Body of pancreas (tissue), 4 donors: ENCODE measurements at places on chromosomes 2 and 18.

DNA sequence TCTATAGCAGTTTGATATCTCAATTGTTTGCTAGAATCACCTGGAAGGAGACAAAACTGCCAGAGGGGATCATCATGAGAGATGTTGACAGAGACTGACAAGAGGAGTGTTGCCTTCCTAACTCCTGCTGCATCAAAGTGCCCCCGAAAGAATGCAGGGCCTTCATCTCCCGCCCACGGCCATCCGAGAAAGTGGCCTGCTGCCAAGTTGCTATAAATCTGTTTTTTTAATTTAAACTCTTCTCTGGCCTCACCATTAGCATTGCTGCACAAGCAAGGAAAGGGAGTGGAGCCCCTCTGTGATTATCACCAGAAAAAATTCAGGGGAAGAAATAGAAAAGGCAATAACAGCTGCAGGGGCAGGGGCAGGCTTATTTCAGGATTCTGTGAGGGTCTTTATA lies 238.1 kb upstream of the EPHA4 start:
- no peak for DNase-seq

DNA sequence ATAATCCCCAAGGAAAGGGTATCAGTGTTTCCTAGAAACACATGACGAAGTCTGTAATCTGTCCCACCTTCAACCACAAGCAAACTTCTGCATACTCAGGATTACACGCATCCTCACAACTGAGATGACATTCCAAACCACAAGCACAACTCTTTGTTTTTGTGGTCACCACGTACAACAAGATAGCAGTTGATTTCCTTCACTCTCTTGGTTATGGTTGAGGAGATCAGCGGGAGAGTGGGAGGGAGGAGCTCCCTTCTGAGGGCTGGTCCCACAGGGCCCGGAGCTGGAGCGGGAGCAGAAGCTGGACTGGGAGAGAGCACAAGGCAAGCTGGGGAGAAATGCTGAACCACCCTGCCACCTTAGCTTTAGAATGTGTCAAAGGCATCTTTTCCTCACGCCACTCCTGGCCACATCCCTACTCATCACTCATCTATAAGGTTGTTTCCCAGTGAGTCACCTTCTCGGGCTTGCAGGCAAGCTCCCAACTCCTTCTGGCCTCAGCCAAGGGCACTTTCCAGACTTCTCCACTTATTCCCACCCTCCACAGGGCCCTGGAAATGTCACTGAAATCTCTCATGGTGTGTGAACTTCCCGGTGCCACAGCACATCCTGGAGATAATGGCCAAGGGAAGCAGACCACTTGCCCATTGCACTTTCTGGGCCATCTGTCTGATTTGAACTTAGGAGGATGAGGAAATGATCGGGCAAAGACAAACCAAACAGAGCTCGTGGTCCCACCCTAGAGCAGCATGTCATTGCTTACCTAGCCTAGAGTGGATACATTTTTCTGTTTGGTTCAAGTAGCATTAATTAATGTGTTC lies 98.9 kb upstream of the LGALSL start:
- no peak for DNase-seq

DNA sequence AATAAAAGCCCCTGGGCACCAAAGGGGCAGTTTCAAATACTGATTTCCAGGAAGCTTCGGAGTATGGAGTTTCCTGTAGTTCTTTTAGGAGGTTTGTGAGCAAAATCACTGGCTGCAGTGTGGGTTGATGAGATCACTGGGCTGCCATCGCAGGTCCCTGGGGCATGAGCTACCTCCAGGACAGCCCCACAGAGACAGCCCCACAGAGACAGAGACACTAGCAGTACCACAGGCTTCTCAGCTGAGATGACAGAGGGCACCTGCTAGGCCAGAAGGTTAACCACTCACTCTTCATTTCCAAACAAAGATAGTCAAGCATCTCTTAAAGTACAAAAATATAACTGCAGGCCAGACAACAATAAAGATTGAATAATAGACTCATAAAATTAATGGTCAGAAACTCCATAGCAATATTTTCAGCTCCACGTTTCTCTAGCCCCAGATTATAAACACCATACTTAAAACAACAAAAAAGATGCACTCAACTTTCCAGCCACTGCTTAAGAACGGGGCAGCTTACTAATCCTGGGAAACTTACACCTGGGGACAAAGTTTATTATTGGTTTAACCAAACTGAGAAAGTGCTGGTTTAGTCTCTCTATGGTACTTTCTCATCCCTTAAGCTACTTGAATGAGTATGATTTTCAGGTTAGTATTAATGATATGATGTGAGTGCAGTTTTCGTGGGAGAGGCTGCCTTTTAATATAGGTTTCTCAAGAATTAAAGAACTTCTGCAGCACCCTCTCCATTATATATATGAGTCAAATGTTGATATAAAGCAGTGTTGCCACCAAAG lies 11.6 kb downstream of the AFF3 start:
- DNase-seq: no peak

DNA sequence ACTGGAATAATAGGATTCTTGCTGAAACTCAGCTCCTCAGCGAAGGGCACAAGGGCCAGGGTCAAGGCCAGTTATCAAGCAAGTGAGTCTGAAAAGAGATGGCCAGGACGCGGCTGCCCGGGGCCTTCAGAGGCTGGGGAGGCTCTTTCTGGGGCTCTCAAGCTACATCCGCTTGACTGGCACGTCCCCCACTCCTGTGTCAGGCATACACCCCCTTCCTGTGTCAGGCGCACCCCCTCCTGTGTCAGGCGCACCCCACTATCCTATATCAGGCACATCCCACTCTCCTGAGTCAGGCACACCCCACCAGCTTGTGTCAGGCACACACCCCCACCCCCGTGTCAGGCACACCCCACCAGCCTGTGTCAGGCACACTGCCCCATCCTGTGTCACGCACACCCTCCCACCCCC lies 91.8 kb downstream of the TPO start:
- DNase-seq: no peak

DNA sequence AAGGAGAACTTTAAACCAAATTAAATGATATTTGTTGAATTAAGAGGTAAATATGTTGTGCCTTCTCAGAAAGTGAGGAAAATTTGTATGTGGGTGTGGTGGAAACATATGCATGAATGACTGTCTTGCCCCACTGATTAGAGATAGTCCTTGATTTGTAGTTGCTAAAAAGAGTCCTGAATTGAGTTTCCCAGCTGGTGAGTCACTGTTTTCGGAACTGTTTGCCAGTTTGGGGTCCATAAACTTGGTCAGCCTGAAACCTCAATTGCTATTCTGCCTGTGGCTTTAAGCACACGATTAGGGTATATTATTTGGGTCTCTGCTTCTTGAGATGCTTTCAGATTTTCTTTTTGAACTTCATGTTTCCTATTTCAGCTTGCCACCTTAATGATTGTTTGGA lies 53.3 kb downstream of the PIKFYVE start:
- no peak for DNase-seq

- no peak for DNase-seq
Measured at GRCh38 chr2:8527031-8527430, 154.8 kb upstream of the ID2 start.

GRCh38 chr18:61086657-61087056 lies 246.6 kb upstream of the CDH20 start:
- no peak for DNase-seq

- no peak for DNase-seq
Measured at GRCh38 chr18:24763765-24764513, 303.5 kb downstream of the HRH4 start.

- DNase-seq: no peak
Measured at GRCh38 chr2:230660294-230661060, 52.2 kb upstream of the CAB39 start.

DNA sequence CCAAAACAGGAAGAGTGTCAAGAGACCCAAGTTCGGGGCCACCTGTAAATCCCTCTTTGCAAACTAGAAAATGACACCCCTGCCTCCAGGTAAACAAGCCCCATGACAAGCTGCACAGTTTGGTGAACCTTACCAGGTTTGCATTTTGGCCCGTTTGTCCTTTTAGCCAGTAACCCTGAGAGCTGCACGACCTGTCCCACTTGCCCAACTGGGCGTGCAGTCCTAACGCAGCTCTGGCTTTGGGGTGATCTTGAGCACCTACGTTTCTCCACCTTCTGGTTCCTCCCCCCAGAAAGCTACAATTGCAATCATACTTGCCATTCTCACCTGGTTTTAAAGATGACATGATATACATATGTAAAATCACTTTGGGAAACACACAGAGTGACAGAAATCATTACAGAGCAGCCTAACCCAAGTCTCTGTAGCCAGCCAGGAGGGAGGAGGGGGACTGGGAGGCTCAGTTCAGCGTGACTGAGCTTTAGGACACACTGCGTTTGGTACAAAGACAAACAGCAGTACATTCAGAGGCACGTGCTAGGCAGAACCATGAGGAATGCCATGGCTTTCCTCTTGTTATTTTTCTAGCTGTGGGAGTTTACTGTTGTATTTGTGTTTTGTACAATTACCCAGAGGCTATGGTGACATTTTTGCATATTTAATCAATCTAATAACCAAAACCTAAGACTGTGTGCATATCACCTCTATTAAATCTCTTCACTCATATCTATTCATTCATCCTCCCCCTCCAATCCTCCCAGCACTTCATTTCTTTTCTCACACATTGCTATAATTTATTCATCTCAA lies 304.0 kb downstream of the IRS1 start:
- no peak for DNase-seq

GRCh38 chr18:7334973-7335568 lies 104.2 kb downstream of the LRRC30 start:
- no peak for DNase-seq

GRCh38 chr2:207008105-207008990 lies 69.0 kb downstream of the CPO start:
- DNase-seq: no peak

DNA sequence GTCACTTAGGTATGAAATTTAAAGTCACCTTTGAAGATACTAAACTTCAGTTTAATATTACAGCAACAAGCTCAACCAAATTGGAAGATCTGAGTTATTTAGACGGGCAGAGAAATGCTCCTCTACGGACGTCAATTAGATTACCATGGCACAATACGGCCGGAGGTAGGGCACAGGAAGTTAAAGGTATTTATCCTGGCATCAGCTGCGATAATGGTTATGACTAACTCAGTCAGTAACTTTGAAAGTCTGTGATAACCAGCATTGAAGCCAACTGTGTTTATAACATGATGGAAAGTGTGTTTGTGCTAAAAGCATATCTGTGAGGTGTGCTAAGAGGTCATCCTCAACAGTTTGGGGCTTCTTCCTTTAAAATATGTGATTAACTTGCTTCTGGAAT lies 117.3 kb downstream of the WDSUB1 start:
- DNase-seq: no peak
